ENCODE measurements at places on chromosomes 16 and 17.

DNA sequence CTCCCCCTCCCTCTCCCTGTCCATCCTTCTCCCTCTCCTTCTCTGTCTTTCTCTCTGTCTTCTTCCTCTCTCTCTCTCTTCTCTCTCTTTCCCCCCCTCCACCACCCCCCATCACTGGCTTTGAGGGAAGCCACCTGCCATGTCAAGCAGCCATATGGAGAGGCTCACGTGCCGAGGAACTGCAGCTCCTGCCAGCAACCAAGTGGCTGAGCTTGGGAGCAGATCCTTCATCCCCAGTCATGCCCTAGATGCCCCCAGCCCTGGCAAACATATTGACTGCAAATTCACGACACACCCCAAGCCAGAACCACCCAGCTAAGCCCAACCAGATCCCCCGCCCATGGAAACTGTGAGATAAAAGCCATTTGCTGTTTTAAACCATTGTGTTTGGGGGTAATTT lies 40.9 kb upstream of the RBFOX3 start:
- no peak for DNase-seq

GRCh38 chr17:73187203-73187769 lies 5.6 kb upstream of the COG1 start:
- DNase-seq = no peak

DNA sequence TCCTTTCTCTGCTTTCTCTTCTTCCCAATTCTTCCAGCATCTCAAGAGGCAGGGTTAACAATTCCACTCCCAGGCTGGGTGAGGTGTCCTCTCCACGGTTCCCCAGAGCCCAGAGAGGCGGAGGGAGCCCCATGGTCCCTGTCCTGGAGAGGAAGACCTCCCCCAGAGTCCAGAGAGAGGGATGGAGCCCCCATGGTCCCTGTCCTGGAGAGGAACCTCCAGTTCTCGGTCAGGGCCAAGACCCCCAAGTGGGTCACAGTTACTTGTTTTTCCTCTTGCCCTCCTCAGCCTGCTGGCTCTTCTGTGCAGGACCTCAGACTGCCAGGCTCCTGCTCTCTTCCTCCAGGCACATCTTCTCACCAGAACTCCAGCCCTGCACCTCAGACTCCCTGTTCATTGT lies 135.2 kb downstream of the RPTOR start:
- DNase-seq = no peak

DNA sequence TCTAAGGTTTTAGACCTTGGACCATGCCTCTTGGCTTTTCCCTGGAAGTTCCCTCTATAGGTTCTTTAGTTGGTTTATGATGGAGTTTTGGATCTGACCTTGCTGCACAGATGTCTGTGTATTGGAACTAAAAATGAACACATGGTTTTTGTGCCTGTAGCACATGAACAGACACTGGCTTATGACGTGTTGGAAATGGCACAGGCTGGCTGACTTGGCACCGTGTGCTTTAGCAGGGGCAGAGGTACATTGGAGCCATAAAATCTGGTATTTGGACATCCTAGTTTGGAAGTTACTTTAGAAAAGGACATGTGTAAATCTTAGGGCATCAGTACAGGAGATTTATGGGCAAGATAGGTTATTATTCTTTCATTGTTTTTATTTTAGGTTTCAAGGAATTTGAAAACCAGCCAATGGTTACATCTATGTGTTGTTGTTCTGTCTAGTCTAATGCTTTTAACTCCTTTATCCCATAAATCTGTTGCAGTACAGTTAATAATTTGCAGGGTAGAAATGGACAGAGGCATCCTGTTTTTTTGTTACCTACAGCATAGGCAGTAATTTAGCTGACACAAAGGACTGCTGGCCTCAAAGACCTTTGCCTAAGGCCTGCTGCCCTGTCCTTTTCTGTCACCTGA lies 6.0 kb downstream of the SOCS7 start:
- DNase-seq = no peak

GRCh38 chr17:27244491-27245223 lies 49.3 kb upstream of the WSB1 start:
- DNase-seq = no peak

DNA sequence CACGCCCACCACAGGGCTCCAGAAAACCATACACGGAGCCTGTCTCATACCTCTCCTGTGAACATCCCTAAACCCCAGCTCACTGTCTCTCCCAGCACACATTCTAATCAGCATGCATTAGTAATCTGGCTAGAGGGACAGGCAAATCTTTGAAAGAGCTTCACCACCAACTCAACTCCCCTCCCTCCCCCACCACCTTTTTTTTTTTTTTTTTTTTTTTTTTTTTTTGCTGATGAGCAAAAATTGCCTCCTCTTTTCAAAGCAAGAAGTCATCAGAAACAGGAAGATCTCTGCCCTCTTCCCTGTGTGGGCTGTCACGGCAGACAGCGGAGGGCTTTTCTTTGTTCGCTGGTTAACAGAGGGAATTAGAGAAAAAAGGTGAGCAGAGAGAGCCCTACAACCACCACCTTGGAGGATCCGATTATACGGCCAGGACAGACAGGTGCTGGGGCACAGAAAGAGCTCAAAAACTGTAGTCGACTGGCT lies 19.9 kb downstream of the GAS7 start:
- DNase-seq = no peak

- DNase-seq = no peak
These were observed 34.5 kb downstream of the YWHAE start for GRCh38 chr17:1365445-1366039.

GRCh38 chr17:77400445-77400870 lies 259.7 kb downstream of the SEC14L1 start:
- DNase-seq = no peak

- DNase-seq = no peak
These were observed 92.2 kb downstream of the HELZ start for GRCh38 chr17:67152824-67153223.

GRCh38 chr16:84686707-84687298 lies 13.0 kb upstream of the USP10 start:
- no peak for DNase-seq

Data from cerebellar nuclear complex (tissue), 1 donor.